GM04504 (cell line): ENCODE measurements at places on chromosomes 5 and 9.

DNA sequence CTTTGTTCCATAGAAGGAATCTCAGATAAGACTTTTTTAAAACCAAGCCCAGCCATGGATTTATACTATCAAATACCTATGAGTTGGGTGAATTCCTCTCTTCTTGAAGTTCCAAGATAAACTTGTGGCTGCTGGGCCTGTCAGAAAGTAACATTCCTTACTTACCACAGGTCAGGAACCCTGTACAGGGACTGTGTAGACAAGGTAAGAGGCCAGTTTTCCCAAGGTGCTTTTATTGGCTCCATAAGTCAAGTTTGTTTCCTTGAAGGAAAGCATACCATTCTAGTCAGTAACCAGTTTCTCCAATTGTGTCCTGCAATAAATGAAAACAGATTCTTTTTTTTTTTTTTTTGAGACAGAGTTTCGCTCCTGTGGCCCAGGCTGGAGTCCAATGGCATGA is 8.8 kb upstream of the CLTB start:
- no peak for DNase-seq

GRCh38 chr9:96423322-96423984 is 5.3 kb upstream of the ZNF367 start:
- no peak for DNase-seq

- DNase-seq, result no peak
These were observed 4.5 kb downstream of the LRRTM2 start for GRCh38 chr5:138870611-138871010.

GRCh38 chr5:162990856-162991497 is 446.4 kb upstream of the CCNG1 start:
- no peak for DNase-seq

- no peak for DNase-seq
These were observed 2.6 kb downstream of the FOXI1 start for GRCh38 chr5:170108266-170108785.

GRCh38 chr5:74275171-74275992 is 365.1 kb downstream of the ENC1 start:
- peak; percentile 69 for DNase-seq

DNA sequence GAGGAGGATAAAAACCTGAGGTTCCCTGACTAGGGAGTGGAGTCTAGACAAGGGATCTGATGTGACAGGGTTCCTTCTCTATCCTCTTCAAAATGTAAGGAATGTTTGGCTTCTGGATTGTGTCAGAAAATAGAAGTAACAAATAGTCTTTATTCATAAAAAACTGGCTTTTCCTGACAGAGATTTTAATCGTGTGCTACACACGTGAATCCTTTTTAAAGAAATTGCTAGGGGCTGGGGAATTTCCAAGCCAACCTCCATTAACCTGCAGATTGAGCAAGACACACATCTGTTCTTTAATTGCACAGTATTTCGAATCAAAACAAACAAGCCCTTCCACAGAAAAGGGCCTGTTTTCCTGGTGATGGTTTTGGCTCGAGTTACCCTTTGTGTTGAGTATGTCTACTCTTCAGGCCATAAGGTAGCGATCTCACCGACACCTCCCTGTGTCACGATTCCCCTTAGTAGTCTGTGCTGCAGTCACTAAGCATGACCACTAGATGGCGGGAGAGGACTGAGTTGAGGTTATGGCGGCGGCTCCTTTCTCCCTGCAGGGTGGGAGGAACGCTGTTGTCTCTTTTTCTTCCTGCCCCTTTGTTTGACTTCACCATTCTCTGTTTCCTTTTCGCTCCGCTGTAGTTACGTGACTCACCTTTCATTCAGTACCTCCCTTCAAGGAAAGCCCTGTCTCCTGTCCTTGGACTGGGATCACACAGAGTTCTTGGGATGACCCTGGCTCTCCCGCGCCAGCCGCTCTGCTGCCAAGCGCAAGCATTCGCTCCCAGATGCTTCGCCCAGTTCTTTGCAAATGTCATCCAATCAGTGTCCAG is 137.1 kb upstream of the SLC24A2 start:
- peak; percentile 44 for DNase-seq

GRCh38 chr9:88198341-88198807 is 60.1 kb upstream of the SPATA31C2 start:
- DNase-seq, result no peak

GRCh38 chr5:14299666-14300065 is 156.5 kb downstream of the TRIO start:
- no peak for DNase-seq

DNA sequence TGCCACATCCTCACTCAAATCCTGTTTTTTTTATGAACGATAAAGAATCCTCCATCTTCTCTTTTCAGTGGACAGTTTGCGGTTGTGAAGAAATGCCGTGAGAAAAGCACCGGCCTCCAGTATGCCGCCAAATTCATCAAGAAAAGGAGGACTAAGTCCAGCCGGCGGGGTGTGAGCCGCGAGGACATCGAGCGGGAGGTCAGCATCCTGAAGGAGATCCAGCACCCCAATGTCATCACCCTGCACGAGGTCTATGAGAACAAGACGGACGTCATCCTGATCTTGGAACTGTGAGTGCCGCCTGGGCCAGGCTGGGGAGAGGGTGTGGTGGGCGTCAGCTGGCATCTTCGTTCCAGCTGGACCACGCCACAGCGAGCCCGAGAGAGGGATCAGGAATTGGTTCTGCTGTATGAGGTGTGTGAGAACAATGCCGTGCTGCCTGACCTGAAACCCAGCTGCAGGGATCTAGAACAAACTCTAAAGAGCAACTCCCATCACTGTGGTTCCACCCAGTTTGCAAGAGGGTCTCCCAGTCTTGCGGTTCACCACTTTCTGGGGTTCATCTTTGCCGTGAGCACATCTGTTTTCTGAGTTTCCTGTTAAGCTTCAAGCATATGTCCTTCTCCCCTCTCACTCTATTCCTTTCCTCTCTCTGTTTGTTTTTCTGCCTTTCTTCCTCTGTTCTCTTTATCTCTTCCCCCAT is 107.4 kb downstream of the DAPK1 start:
- no peak for DNase-seq

DNA sequence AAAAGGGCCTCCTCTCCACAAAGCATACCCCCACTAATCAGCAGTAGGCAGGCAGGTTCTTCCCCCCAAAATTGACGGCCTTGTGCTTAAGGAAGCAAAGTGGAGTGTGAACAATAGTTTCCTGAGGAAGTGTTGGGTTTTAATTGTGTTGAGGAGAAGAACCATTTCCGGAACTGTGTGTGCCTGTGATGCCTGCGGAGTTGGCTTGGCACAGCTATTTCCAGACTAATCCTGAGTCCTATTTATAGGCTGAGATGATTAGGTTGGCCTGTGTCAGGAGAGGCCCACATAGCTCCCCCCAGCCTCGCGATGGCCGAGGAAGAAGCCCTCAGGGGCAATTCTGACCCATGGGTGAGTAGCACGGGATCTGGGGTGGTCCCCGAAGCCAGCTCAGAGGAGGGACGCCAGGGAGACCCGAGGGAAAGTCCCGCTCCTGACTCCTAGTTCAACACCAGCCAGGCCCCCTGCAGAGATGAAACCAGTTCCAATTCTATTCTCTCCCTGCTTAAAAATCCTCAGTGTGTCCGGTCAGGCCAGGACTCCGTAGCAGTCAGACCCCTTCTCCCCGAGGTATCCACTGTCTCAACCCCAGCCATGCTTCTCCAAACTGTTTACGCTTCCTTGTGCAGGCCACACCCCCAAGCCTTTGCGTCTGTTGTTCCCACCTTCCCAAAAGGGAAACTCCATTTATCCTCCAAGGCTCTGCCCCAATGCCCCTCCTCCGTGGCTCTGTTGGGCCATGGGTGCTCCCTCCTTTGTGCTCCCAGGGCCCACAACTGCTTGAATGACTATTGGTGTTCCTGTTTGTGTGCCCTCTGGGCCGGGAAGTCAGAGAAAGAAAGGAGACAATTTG is 18.1 kb downstream of the GSN start:
- no peak for DNase-seq

- no peak for DNase-seq
These were observed at the start of gene GRIN1 for GRCh38 chr9:137138722-137139467. Gene GRIN1, plus strand, starts transcription at chr9:137139154. Its CDS starts 333 bp downstream, at chr9:137139487.

- DNase-seq, result no peak
These were observed 71.1 kb downstream of the CACNA1B start for GRCh38 chr9:137948642-137949041.

DNA sequence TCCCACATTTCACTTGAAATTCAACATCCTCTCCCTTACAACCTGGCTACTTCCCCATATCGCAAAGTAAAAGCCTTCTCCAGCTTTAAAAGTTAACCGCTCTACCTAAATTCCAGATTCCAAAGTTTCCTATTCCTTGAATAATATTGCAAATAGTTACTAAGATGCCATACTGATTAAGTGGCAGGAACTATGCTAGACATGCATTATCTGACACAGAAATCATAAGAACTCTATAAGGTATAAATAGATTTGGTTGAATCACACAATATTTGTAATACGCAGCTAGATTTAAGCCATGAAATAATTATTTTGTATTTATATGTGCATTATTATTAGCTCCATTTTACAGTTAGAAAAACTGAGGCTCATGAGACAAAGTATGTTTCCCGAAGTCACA is 92.8 kb downstream of the NFIB start:
- DNase-seq, result no peak

- DNase-seq, result no peak
These were observed 130.0 kb upstream of the CDKN2B start for GRCh38 chr9:22138956-22139660.
